ENCODE measurements at places on chromosomes 6 and 20.

DNA sequence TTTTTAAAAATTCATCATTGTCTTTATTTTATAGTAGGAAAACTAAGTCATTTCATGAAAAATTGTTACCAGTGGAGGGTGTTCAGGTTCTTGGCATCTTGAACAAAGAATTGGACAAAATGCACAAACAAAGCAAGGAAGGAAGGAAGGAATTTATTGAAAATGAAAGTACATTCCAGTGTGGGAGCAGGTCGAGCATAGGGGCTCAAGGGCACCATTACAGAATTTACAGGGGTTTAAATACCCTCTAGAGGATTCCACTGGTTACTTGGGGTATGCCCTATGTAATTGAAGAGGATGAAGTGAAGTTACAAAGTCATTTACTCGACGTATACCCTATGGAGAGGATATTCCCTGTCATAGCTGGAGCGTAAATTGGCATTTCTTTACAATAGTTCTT, 37.4 kb upstream of the HDAC2 start:
- DNase-seq = no peak

DNA sequence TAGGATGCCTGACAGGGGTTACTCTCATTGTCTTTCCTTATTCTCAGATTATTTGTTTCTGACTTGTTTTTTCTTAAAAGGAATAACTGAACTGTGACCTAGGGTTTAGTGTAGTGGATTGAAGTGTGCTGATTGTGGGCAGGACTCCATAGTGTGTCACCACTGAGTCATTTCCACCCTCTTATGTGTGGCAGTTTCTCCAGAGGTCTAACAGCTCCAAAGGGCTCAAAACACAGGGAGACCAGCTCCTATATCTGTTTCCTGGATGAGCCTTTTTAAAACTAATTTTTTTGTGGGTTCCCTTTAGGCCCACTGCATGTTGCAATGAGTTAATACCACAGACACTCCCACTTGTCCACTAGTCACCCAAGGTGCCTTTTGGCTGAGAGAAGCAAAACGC, 951.1 kb upstream of the ADGRB3 start:
- DNase-seq = no peak

DNA sequence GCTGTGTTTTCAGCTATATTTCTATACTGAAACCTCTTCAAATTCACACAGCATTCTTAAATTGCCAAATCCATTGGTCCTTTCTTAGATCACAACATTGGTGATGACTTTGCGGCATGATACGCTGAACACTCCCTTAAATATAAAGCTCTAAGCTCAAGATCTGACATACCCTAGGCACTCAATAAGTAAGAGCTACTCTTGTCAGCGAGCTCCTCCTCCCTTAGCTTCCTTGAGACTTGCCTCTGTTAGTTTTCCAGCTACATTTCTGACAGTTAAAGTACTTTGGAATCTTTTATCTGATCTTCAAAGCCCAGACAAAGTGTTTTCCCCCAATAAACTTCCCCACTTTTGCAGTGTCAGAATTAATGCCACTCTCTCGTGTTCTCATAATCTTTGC, 117.0 kb downstream of the HIVEP2 start:
- DNase-seq = no peak

DNA sequence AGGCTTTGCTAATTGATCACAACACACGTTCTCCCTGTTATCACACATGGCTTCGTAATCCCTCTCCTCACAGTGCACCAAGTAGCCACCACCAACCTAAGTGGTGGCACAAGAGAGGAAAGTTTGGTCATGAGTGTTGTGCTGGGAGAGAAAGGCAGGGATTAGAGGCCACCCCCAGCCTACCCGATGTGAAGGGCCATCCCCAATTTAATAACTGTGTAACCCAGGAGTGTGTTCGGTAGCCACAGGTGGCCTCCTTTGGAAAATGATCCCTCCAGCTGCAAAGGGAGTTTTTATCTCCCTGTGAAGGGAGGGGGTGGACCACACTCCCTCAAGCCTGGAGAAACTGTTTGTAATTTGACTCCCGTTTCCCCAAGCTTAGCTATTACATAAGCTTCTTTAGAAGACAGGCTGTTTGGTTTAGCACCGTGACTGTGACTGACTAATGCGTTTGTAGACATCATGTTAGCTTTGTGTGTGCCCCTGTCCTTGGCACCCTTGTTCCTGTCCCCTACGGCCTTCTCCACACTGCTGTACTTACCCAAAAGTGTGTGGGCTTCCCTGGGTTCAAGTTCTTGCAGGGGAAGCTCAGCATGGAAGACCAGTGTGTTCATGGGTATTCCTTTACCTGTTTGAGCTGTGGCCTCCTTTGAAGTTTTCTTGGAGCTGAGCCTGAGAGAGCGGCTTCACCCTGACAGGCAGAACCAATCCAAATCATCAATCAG, 20.6 kb downstream of the PPP1R16B start:
- peak; percentile 29 for DNase-seq

GRCh38 chr6:5025911-5026819, 22.3 kb upstream of the RPP40 start:
- no peak for DNase-seq

GRCh38 chr6:15763837-15764236, 101.0 kb upstream of the DTNBP1 start:
- no peak for DNase-seq

DNA sequence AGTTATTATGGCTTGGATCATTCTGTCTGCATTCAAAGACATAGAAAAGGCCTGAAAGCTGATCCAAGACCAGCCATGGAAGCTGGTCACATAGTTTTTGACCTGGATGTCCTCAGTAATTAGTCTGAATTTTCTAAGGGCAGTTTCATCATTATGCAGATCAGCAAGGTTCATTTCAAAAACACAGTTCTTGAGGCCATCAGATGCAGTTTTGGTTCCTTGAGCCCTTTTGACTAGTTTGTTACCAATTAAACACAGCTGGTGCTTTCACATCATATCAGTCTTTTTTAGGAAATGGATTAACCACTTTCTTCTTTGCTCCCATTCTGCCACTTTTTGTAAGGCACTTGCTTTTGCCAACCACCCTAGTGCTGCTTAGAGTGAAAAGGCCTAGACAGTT, 129.4 kb downstream of the NCOA3 start:
- DNase-seq = no peak
